T-helper 1 cell (primary cell): ENCODE measurements at places on chromosomes 13 and 19.

GRCh38 chr19:7522072-7522922, at the start of gene MCOLN1:
Gene MCOLN1, plus strand, starts transcription at chr19:7522624. Its CDS starts 127 bp downstream, at chr19:7522751.
- DNase-seq = peak; percentile 100

DNA sequence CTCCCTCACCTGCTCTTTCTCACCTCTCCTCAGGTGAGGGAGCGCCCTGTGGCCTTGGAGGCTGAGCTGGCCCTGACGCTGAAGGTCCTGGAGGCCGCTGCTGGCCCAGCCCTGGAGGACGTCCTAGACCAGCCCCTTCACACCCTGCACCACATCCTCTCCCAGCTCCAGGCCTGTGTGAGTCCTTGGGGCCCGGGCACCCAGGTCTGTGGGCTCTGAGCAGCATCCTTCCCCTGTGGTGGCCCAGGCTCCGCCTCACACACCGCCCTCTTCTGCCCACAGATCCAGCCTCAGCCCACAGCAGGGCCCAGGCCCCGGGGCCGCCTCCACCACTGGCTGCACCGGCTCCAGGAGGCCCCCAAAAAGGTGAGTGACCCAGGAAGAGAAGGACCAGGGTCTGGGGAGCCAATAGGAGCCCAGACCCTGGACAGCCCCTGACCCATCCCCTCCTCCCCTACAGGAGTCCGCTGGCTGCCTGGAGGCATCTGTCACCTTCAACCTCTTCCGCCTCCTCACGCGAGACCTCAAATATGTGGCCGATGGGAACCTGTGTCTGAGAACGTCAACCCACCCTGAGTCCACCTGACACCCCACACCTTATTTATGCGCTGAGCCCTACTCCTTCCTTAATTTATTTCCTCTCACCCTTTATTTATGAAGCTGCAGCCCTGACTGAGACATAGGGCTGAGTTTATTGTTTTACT, 1.9 kb downstream of the IFNL1 start:
- peak; percentile 80 for DNase-seq

DNA sequence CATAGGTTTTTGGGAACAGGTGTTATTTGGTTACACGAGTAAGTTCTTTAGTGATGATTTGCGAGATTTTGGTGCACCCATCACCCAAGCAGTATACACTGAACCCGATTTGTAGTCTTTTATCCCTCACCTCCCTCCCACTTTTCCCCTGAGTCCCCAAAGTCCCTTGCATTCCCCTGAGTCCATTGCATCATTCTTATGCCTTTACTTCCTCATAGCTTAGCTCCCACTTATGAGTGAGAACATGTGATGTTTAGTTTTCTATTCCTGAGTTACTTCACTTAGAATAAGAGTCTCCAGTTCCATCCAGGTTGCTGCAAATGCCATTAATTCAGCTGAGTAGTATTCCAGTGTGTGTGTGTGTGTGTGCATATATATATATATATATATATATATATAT, 97.2 kb upstream of the EDNRB start:
- no peak for DNase-seq

- DNase-seq = no peak
These were observed 1094.3 kb downstream of the EFNB2 start for GRCh38 chr13:105441051-105441750.

- DNase-seq = peak; percentile 34
These were observed 10.4 kb downstream of the FCER2 start for GRCh38 chr19:7691497-7691896.

GRCh38 chr13:107834717-107835116, 380.6 kb downstream of the LIG4 start:
- DNase-seq = no peak

DNA sequence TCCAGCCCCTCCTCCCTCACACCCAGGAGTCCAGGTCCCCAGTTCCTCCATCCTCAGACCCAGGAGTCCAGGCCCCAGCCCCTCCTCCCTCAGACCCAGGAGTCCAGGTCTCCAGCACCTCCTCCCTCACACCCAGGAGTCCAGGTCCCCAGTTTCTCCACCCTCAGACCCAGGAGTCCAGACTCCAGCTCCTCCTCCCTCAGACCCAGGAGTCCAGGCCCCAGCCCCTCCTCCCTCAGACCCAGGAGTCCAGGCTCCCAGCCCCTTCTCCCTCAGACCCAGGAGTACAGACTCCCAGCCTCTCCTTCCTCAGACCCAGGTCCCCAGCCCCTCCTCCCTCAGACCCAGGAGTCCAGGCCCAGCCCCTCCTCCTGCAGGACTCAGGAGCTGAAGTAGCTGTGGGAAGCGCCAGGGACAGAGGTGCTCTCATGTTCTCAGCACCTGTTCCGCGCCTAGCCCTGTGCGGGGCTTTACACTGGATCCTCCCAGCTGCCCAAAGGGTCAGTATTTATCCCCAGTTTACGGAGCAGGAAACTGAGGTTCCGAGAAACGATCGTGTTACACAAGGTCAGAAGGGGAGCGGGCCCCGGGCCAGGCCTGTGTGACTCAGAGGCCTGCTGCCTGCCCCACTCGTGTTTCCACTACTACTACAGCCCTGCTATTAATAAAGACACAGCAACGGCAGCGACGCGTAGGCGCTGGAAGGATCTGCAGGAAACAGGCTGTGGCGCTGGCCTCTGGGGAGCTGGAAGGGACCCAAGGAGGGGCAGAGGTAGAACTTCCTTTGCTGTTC, 1.7 kb upstream of the SBK3 start:
- no peak for DNase-seq

- DNase-seq = no peak
These were observed 70.7 kb upstream of the MYCBP2 start for GRCh38 chr13:77397636-77398035.

- DNase-seq = peak; percentile 57
These were observed 3.5 kb downstream of the KLF2 start for GRCh38 chr19:16327911-16328823.

DNA sequence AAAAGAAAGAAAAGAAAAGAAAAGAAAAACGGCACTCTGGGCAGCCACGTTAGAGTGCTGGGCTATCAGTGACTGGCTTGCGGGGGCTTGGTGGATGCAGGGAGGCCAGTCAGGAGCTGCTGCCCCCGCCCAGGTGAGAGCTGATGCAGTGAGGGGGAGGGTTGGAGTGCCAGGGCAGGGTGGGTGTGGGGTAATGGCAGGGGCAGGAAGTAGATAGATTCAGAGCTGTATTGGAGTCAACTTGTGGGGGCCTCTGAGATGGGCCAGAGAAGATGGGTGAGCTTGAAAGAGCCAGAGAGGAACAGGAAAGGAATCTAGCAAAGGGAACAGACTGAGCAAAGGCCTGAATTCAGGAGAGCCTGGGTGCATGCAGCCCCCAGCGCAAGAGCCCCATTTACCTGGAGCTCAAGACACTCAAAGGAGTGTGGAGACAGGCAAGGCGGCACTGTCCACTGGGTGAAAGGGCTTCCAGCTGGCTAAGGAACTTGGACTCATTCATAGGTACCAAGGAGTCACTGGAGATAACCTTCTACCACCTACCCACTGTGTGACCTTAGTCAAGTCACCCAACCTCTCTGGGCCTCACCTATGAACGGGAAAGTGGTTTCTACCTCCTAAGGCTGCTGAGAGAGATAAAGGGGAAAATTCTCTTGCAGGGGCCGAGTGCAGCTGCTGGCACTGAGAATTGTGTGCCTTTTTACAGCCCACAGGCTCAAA, 20.2 kb downstream of the VSTM2B start:
- no peak for DNase-seq

DNA sequence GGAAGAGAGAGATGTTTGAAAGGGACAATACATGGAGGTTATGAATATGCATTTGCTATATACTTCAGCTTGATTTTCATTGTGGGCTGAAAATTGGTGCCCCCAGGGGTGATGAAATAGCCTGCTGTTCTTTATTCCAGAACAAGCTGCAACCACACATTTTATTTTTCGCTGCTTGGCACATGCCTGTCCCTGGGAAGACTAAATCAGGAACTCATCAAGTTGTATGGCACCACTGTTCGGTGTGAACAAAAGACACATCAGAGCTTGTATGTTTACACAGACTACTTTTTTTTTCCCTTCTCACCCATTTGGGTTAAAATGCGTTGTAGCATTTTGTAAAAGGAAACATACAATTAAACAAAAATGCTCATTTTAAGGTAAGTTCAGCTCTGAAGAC, 230.7 kb downstream of the NALCN start:
- no peak for DNase-seq

DNA sequence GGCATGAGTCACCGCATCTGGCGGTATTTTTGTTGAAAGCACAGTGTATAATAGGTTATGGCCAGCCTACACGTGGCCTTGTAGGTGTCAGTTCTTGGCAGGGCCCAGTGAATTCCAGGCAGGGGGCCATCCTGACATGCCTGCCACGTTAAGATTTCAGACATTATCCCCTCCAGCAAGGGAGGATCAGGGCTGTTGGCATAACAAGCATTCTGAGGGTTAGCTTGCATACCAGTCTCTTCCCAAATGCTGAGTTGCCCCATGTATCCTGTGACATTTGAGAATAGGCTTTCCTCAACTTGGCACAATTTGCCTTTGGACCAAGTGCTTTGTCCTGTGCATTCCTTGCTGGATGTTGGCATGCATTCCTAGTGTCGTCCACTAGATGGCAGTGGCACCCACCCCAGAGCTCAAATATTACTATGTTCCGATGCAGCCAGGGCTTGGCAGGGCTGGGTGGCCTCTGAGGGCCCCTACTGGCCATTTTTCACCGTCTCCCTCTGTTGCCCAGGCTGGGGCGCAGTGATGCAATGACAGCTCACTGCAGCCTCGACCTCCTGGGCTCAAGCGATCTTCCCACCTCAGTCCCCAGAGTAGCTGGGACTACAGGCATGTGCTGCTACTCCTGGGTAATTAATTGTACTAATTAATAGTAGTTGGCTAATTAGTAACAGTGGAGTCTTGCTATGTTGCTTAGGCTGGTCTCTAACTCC, 31.2 kb downstream of the NLRP12 start:
- peak; percentile 76 for DNase-seq

DNA sequence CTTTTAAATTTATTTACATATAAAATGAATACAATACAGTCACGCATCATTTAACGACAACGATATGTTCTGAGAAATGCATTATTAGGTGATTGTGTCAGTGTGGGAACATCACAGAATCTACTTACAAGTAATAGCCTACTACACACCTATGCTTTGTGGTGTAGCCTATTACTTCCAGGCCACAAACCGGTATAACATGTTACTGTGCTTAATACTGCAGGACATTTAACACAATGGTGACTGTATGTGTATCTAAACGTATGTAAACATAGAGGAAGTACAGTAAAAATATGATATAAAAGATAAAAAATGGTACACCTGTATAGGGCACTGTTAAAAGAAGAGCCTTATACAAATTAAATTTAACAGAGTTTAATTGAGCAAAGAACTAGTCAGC, 62.4 kb upstream of the KLHL1 start:
- no peak for DNase-seq

DNA sequence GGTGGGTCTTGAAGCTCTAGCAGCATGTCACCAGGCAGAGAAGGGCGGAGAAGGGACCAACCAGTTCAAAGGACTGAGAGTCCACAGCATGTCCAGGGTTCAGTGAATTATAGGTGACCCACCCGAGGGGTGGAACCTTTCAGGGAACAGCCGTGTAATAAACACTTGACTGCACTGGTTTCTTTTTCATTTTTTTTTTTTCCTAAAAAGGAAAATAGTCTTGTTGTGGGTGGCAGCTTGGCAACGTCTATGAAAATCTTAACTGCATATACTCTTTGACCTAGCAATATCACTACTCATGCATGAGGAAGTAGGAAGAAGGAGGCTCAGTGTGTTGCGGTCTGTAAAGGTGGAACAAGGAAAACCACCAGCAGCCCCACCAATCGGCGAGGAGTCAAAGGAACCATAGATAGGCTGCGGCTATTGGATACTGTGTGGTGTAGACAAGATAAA, 13.0 kb upstream of the MYH14 start:
- no peak for DNase-seq

DNA sequence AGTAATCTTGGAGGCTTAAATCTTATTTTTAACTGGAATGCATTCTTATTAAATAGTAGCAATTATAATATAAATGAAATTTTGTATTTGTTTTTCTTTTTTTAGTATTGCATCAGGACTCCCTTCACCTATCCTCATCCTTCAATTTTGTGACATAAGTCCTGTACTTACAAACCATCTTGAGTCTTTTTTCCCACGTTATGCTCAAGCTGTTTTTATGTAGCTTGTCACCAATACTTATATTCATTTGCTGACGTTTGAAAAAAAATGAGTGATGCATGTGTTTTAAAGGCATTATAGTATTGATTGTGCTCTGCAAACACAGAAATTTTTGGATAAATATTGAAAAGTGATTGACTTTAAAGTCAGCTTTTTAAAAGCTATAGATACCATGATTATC, 888 bp downstream of the GPR18 start:
- no peak for DNase-seq

GRCh38 chr13:27338816-27339215, 68.2 kb downstream of the RASL11A start:
- DNase-seq = no peak

- DNase-seq = peak; percentile 20
These were observed 616 bp downstream of the HNRNPUL1 start for GRCh38 chr19:41264581-41265394.

- peak; percentile 80 for DNase-seq
These were observed 207.4 kb upstream of the RFC3 start for GRCh38 chr13:33610438-33611120.

DNA sequence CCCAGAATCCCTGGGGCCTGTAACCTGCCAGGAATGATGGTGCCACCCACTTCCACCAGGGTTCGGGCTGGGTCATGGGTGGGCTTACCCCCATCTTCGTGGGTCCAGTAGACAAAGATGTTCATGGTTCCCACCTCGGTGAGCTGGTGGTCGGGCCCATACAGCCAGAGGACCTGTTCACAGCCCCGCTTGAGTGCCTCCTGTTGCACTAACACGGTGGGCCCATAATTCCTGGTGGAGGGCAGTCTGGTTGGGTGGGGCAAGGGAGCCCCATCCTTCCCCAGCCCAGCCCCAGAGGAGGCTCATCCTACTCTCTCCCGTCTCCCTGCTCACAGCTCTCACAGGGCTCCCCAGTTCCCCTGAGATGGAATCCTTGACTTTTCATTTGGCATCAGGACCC, 13.7 kb downstream of the BCAT2 start:
- no peak for DNase-seq

GRCh38 chr13:98503175-98504028, 73.5 kb downstream of the STK24 start:
- DNase-seq = no peak

GRCh38 chr19:2243274-2244124, 5.6 kb upstream of the AMH start:
- DNase-seq = no peak

GRCh38 chr13:44243198-44243857, 130.3 kb upstream of the SERP2 start:
- no peak for DNase-seq

GRCh38 chr13:46478651-46479050, 74.3 kb upstream of the LRCH1 start:
- DNase-seq = no peak

GRCh38 chr19:31075146-31075655, 274.0 kb downstream of the TSHZ3 start:
- DNase-seq = no peak

DNA sequence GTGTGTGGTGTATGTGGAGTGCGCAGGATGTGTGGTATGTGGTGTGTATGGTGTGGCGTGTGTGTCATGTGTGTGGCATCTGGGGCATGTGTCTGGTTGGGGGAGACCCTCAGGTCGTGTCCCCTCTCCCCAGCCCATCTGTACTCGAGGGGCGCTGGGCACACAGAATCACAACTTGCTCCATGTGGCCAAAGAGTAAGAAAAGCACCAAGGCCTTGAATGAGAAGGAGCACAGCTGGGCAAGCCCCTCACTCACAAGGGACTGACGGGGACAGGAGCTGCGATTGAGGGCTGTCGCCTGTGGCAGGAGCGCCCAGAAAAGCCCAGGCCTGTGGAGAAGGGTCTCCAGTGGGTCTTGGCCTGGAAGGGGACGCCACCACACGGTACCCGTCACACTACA, 62.8 kb downstream of the PEPD start:
- DNase-seq = no peak
